ENCODE measurements at places on chromosomes 16 and 17.

DNA sequence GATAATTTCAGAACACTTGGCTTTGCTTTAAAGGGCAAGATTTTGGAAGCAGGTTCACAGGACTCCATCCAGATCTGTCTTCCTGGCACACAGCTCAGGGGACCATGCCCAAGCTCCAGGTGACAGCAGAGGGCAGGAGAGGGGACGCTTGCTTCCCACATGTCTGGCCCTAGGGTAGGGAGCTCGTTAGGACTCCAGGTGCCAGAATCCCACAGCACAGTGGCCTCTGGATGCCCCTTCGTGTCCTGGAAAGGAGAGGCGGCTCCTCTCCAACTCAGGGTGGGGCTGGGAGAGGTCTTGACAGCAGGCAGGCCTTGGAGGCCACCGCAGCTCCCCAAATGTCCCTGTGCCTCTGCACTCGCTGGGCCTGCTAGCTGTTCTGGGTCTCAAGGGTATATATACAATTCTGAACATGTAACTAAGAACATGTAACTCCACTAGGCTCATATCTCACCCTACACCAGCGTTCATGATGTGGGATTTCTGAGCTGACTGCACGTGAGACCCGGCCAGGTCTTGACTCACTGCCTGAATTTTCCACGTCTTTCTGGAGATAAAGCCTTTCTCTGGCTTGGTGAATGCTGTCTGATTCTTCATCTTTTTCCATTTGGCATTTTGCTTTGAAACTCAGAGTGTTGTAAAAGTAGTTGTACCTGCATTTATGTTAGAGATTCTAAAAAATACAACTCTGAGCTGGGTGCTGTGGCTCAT, 52.8 kb downstream of the MARCHF10 start:
- DNase-seq = no peak

- peak; percentile 41 for DNase-seq
Observed at GRCh38 chr16:50627419-50627818, 53.7 kb downstream of the SNX20 start.

DNA sequence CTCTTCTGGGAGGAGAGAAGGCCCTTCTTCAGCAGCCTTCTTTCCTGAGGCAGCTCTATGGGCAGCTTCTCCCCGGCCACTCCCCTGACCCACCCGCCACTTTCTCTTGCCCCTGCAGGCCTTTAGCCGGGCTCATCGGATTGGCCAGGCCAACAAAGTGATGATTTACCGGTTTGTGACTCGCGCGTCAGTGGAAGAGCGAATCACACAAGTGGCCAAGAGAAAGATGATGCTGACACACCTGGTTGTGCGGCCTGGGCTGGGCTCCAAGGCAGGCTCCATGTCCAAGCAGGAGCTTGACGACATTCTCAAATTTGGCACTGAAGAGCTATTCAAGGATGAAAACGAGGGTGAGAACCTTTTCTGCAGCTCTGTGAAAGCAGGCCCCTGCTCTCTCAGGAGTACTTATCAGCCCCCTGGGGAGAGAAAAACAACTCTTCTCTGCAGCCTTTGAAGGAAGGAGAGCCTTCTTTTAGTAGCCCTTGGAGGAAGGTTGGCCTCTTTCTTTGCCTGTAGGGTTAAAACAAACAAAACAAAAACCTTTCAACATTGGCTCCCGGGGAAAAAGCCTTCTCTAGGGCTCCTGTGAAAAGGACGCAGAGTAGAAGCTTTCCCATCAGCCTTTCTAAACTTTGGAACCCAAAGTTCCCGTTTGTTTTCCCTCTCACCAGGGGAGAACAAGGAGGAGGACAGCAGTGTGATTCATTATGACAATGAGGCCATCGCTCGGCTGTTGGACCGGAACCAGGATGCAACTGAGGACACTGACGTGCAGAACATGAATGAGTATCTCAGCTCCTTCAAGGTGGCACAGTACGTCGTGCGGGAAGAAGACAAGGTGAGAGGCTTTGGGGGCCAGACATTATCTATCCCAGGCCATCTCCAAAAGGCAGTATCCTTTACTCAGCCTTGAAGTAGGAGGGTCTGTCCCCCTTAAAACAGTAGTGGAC, 12.7 kb downstream of the RNF227 start:
- no peak for DNase-seq

GRCh38 chr17:74805591-74805991, 29.4 kb upstream of the NAT9 start:
- DNase-seq = no peak

DNA sequence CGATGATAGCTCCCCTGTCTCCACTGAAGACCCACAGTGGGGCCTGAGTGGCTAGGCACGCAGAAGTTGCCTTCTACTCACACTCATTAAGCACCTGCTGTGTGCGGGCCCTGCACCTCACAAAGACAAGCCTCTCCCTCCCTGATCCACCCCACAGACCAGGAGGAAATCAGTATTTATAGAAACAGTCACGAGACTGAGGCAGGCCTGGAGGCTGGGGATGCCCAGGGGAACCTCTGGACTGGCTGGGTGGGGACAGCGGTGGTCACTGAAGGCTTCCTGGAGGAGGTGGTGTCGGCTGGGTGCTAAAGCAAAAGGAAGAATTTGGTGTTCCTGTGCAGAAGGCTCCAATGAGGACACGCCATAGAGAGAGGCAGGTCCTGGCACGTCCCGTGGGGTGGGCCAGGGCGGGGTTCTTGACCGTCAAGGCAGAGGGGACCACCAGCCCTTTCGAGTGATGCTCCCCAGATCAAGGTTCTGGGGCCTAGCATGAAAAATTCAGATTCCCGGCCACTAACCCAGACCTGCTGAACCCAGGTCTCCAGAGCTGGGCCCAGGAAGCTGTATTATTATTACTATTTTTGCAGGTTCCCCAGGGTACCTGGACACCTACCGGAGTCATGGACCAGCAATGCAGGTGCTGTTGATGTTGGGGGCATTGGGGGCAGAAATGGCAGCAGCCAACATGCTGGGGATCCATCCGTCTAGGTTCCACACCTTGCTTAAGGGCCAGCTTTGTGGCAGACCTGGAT, 23.0 kb downstream of the PPL start:
- no peak for DNase-seq

- DNase-seq = no peak
Observed at GRCh38 chr17:12644623-12645022, 21.1 kb upstream of the MYOCD start.

DNA sequence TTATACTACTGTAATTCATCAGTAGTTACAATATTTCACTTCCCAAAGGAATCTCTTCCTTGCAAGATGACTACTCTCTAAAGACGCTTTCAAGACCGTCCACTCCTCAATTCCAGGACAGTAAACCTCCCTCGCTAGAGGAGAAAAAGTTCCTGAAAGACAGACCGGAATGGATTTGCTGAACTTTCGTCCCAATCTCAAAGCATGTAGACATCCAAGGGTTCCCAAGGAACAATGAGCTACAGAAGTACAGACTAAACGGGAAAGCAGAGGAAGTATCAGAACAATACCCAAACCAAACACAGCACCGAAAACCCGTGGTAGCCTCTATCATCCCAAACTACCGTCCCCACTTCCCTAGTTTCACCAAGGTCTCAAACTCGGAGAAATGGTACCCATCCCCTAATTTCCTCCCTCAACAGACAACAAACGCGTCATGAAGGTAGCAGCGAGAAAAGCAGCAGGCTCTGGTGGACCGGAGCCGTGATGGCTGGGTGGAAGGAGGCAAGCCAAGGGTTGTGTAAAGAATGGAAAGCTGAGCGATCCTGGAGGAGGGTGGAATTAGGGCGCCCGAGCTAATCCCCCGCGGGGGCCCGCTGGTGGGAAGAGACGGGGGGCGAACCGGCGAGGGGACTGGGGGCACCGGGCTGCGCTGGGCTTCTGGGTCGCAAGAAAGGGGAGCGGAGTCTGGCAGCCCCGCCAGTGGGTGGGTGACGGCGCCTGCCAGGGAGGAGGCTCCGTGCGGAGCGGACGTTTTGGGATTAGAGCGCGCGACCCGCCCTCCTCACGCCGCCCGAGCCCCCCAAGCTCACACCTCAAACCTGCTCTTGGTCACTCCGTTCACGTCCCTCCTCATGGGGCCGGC, 647 bp downstream of the FBXL20 start:
- DNase-seq = no peak

DNA sequence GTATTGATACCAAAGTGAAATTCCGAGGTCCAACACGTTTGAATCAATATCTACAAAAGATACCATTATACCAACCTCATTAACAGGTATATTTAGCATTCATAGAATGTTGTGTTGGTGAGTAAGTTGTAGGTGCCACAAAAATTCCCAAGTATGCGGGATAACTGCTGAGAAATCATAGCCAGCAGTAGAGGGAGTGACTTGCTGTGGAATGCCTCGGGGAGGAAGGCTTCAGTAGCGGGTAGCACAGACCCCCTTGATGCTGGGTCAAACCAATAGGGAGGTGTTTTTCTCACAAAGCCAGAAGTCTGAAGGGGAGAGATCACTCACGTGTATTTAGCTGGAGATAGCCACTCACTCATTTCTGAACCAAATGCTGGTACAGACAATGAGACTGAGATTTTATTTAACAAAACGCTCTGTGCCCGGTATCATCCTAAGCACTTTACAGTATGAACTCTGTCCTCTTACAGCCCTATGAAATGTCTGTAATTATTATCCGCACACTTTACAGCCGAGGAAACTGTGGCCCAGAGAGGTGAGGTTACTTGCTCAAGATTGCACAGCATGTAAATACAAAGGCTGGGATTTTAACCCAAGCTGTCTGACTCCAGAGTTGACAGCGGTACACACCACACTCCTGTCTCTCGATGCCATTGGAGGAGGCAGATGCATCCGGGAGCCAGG, 23.1 kb downstream of the HSBP1 start:
- no peak for DNase-seq

DNA sequence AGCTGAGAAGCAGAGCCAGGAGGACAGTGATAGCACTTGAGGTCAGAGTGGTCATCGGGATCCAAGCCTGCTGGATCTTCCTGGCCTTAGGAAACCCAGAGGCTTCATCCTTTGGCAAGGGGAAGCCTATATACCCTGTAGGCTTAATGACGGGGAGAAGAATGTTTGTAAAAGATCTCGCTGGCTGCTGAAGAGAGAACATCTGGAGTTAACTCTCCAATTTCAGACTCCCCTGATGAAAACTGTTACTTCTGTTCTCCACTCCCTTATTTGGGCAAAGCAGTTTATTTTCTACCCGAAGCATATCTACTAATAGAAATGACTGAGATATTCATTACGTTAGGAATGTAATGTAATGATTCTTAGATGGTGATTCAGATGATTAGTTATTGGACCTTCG, 487.0 kb downstream of the CDH13 start:
- DNase-seq = no peak

DNA sequence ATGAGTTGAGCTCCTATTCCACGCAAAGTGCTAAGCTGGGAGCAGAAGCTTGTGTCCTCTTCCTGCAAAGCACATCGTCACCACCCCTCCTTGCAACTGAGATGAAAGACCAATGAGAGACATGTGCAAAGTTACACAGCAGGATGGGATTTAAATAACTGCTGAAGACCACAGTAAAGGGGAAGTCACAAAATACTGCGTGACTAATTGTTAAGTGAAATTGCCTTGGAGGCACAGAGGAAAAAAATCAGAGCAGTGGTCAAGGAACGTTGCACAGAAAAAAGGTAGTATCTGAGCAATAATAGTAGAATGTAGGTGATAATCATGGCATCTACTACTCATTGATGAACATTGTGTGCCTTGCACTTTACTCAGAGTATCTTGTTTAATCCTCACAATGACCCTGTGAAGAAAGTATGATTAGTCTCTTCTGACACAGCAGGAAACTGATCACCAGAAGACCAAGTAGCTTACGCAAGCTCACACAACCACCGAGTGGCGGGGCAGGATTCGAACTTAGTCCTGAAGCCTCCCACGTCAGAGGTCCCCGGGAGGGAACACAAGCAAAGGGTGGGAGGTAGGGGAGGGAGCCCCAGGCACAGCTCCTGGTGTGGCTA, 15.4 kb upstream of the MYO18A start:
- DNase-seq = no peak

DNA sequence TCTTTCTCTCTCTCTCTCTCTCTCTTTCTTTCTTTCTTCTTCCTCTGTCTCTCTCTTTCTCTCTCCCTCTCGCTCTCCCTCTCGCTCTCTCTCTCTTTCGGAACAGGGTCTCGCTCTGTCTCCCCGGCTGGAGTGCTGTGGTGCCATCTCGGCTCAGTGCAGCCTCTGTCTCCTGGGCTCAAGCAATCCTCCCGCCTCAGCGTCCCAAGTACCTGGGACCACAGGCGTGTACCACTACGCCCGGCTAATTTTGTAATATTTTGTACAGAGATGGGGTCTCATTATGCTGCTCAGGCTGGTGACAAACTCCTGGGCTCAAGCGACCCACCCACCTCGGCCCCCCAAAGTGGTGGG, 12.7 kb upstream of the KLHDC4 start:
- no peak for DNase-seq

GRCh38 chr16:79089735-79090284, 510.7 kb downstream of the MAF start:
- peak; percentile 44 for DNase-seq

- DNase-seq = peak; percentile 55
Observed at GRCh38 chr16:21645261-21645721, 7.1 kb downstream of the IGSF6 start.

GRCh38 chr17:45429339-45430005, 3.2 kb downstream of the ARHGAP27 start:
- DNase-seq = no peak

DNA sequence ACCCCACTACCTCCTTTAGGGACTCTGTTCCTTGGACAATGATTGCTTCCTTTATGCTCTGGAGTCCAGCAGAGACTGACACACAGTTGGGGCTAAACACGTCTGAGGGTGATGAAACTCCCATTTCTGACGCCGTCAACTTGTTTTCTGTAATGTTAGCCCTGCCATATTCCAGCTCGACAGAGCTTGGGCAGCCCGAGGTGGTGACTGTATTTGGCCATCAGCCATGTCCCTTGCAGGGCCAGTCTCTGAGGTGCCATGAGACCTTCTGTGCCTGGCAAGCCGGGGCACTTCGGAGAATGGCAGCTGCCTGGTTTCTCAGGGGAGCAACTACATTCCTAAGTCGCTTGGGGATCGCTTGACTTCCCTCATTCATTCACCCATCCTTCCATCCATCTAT, 278.9 kb upstream of the TNRC6C start:
- DNase-seq = no peak

DNA sequence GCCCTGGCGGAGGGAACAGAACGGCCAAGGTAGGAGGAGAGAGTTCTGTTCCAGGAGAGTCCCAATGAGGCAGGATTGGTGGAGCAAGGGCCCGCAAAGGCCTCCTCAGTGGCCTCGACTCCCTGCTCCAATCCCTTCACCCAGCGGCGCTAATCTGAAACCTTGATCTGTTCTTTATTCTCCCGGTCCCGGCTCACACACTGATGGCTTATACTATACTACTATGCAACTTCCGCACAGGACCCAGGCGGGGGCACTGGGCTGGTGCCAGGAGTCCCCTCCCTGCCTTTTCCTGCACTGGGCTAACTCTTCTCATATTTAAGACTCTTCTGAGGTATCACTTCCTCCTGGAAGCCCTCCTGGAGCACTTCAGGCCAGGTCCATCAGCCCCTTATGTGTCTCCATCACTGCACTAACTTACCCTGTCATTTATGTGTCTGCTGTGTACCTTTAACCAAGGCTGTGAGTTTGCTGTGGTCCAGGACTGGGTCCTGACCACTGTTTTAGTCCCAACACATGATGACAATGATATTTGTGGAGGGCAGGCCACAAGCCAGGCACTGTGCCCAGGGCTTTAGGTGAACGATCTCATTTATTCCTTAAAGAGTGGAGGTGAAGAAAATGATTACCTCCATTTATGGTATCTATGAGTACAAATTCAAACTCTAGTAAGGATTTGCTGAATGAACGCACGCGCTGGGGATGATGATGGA, 6.8 kb downstream of the CCDC102A start:
- no peak for DNase-seq

- peak; percentile 26 for DNase-seq
Observed at GRCh38 chr17:82497483-82498405, 21.8 kb upstream of the FOXK2 start.

- no peak for DNase-seq
Observed at GRCh38 chr17:80749611-80750010, 205.0 kb downstream of the RPTOR start.

Measured in CD4-positive, alpha-beta T cell treated with Interleukin-15 for 4 hours (primary cell).